Colonic mucosa (tissue), 4 donors: ENCODE measurements at places on chromosomes 1 and 21. TPM values are rescaled to one million over a fixed set of nuclear protein-coding genes. Genes with fewer than 3 reads are reported as not detected.
A peak's percentile ranks its signal among the peaks of the same experiment; 100 is the strongest.

GRCh38 chr1:111955755-111956154, 33.7 kb downstream of the KCND3 start:
- H3K4me1 ChIP-seq = no peaks in the 10 kb centered on the region
- H3K27me3 ChIP-seq = no peaks in the 10 kb centered on the region
- H3K27ac ChIP-seq = no peak overlapping the region
- no peak for DNase-seq
- no peak overlapping the region for H3K4me3 ChIP-seq

DNA sequence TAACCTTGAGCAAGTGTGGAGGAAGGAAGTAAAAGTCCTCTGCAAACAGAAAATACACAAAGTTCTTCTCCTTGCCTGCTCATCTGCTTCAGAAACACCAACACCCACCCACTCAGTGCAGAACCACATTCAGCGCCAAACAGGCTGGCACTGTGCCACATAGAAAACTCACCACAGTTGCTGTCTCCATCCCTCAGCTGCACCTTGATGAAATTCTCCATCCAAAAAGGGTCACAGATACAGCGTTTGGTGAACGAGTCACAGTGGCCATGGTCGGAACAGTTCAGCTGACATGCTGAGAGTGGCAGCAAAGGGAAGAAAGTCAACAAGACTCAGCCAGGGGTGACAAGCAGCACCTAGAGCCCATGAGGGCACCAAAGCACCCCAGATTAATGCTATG, 114.5 kb downstream of the KIAA0319L start:
- no peaks in the 10 kb centered on the region for H3K27me3 ChIP-seq
- H3K4me1 ChIP-seq = no peaks in the 10 kb centered on the region
- DNase-seq = no peak
- peaks cover 17% of the 10 kb centered on the region for H3K36me3 ChIP-seq
- H3K4me3 ChIP-seq = no peak overlapping the region
- no peak overlapping the region for H3K27ac ChIP-seq

GRCh38 chr1:101112051-101112780, 86.6 kb upstream of the DPH5 start:
- DNase-seq = no peak
- no peaks in the 10 kb centered on the region for H3K4me1 ChIP-seq
- no peaks in the 10 kb centered on the region for H3K27me3 ChIP-seq
- no peak overlapping the region for H3K4me3 ChIP-seq
- no peak overlapping the region for H3K27ac ChIP-seq

GRCh38 chr1:181675091-181675917, 192.0 kb downstream of the CACNA1E start:
- H3K27me3 ChIP-seq = no peaks in the 10 kb centered on the region
- no peak overlapping the region for H3K4me3 ChIP-seq
- no peak overlapping the region for H3K27ac ChIP-seq
- no peak for DNase-seq
- no peaks in the 10 kb centered on the region for H3K36me3 ChIP-seq

- DNase-seq = no peak
- no peaks in the 10 kb centered on the region for H3K36me3 ChIP-seq
- no peaks in the 10 kb centered on the region for H3K27me3 ChIP-seq
Measured at GRCh38 chr1:168568346-168568745, 8.1 kb upstream of the XCL1 start.

Gene OR2T35
- not detected for total RNA-seq

- no peak overlapping the region for H3K27ac ChIP-seq
- no peaks in the 10 kb centered on the region for H3K27me3 ChIP-seq
- no peak for DNase-seq
- H3K4me1 ChIP-seq = no peaks in the 10 kb centered on the region
Measured at GRCh38 chr1:206779638-206780037, 7.3 kb upstream of the IL10 start.

DNA sequence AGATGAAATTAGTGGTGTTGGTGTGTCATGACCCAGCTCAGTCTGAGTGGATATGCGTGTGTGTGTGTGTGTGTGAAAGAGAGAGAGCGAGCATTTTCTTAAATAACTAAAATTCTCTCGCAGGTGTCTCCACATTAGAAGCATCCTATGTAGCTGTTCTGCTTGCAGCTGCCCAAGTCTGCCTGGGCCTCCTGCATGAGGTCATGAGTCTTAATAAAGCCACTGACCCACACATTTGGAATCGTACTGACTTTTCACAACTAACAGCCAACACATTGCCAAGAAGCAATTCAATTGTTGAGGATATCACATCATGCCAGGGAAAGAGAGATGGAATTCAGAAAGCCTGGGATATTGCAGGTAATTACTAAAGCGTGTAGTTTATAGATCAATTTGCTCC, 238.2 kb upstream of the AJAP1 start:
- H3K27me3 ChIP-seq = no peaks in the 10 kb centered on the region
- H3K4me1 ChIP-seq = no peaks in the 10 kb centered on the region
- H3K27ac ChIP-seq = no peak overlapping the region

DNA sequence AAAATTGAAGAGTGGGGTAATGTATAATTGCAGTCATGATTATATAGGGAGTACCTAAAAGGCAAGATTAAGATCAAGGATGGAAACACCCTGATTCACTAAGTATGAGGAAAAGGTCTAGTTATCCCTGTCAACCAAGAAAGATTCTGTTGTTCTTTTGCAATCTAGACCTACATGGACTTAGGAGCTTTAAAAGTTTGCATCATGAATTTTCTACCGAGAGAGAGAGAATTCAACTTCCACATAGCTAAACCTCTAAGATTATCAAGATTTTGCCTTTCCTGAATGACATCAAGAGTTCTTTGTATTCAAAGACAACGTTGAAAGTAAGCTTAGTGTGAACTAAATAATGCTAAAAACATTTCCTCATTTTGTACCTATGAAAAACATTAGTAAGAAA, 78.8 kb upstream of the RBM34 start:
- H3K4me1 ChIP-seq = no peaks in the 10 kb centered on the region
- H3K27me3 ChIP-seq = no peaks in the 10 kb centered on the region
- no peaks in the 10 kb centered on the region for H3K36me3 ChIP-seq
- no peak overlapping the region for H3K4me3 ChIP-seq

DNA sequence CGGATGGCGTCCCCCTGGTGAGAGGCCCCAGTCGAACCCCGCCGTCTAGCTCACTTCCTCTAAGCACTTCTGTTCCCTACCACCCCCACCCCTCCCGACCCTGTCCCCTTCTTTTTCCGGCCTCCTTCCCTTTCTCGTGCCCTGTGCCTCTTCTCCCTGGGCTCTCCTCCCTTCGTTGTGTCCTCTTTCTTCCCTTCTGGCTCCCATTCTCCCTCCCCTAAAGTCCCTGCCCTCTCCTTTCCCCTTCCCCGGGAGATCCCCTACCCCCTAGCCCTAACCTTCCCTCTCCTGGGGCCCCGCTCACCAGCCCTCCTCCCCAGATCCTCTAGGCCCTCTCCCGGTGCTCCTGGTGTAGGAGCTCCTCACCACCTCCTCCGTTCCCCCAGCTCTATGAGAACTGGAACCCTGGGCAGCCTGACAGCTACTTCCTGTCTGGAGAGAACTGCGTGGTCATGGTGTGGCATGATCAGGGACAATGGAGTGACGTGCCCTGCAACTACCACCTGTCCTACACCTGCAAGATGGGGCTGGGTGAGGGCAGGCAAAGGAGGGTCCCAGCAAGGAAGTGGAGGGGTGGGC, 15.9 kb downstream of the BCAN start:
- no peak overlapping the region for H3K4me3 ChIP-seq
- no peak for DNase-seq
- peaks cover 27% of the 10 kb centered on the region for H3K4me1 ChIP-seq
- H3K27ac ChIP-seq = no peak overlapping the region

Gene PDC
- total RNA-seq = not detected

- H3K4me1 ChIP-seq = peaks cover 7% of the 10 kb centered on the region
- H3K27ac ChIP-seq = no peak overlapping the region
- peak; percentile 36 for DNase-seq
- no peaks in the 10 kb centered on the region for H3K27me3 ChIP-seq
- no peak overlapping the region for H3K4me3 ChIP-seq
Measured at GRCh38 chr1:51622455-51622913, 5.6 kb downstream of the OSBPL9 start.

DNA sequence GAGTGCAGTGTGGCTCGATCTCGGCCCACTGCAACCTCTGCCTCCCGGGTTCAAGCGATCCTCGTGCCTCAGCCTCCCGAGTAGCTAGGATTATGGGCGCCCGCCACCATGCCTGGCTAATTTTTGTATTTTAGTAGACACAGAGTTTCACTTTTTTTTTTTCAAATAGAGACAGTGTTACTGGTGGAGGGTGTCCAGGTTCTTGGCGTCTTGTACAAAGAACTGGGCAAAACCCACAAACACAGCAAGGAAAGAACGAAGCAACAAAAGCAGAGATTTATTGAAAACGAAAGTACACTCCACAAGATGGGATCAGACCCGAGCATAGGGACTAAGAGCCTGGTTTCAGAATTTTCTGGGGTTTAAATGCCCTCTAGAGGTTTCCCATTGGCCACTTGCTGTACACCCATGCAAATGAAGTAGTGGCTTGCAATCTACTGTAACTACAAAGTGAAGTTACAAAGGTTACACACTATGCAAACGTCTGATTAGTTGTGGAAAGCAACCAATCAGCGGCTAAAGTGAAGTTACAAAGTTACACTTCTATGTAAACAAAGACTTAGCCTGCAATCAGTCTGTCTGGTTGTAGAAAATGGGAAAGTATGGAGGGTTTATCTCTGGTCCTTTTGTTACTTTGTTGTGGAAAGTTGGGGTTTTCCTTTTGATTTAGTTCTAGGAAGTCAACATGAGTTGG, 199.1 kb downstream of the DYRK1A start:
- H3K36me3 ChIP-seq = no peaks in the 10 kb centered on the region
- no peaks in the 10 kb centered on the region for H3K4me1 ChIP-seq
- H3K27ac ChIP-seq = no peak overlapping the region

Gene SLC35A3
- total RNA-seq = 206 TPM

DNA sequence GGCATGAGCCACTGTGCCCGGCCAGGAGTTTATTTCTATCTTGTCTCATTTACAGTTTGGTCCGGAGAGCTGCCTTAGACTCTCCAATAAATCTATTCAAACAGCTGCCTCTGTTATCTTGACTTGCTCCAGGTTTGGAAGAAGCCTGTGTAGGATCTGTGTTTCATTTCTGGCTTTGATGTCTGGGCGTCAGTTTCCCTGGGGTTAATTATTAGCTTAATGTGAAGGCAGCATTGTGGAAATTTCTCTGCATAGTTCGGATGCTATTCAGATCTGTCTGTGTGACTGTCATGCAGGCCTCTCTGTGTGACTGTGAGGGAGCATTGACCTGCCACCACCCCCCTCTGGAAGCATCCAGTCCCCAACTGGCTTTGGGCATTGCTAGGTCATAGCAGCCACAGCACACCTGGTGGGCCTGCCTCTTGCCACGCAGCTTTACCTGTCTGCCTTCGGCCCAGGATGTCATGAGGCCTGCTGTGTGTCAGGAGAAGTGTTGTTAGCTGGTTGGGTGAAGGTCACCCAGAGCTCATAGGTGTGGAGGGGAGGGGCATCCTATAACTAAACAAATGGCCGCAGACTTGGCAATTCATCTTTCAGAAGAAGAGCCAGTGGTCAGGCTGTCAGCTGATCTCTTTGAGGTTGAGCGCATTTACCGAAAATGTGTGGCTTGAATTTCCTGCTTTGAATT, 9.8 kb downstream of the IFNGR2 start:
- no peak overlapping the region for H3K4me3 ChIP-seq
- H3K36me3 ChIP-seq = no peaks in the 10 kb centered on the region
- peak; percentile 58 for DNase-seq
- H3K4me1 ChIP-seq = peaks cover 21% of the 10 kb centered on the region
- peak overlapping the region; percentile 29 for H3K27ac ChIP-seq
- no peaks in the 10 kb centered on the region for H3K27me3 ChIP-seq

DNA sequence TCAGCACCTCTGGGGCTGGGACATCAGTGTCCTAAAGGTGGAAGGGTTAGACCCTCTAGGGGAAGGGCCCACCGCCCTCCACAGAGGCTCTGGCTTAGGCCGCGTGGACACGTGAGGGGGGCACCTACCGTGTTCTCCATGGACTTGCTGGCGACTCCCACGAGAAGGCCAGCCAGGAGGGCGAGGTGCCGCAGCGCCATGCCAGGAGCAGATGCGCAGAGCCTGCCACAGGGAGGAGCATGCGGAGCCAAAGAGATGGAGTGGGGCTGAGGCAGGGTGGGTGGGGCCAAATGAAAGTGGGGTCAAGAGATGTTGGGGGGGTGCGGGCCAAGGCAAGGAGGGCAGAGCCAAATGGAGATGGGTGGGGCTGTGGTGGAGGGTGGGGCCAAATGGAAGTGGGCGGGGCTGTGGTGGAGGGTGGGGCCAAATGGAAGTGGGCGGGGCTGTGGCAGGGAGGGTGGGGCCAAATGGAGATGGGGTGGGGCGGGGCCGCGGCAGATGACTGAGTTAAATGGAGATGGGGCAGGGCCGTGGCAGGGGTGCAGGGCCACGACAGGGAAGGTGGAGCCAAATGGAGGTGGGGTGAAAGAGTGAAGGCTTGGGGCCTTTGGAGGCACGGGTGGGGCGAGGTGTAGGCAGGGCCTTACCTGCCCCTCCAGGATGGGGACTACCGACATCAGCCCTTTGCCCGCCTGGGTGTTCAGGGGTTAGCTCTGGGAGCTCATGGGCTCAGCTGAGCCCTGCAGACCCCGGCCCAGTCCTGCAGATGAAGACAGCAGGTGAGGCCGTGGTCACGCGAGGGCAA, 17.4 kb upstream of the RNF223 start:
- no peak overlapping the region for H3K4me3 ChIP-seq
- no peaks in the 10 kb centered on the region for H3K36me3 ChIP-seq
- no peak for DNase-seq
- H3K4me1 ChIP-seq = no peaks in the 10 kb centered on the region
- no peaks in the 10 kb centered on the region for H3K27me3 ChIP-seq
- H3K27ac ChIP-seq = no peak overlapping the region

DNA sequence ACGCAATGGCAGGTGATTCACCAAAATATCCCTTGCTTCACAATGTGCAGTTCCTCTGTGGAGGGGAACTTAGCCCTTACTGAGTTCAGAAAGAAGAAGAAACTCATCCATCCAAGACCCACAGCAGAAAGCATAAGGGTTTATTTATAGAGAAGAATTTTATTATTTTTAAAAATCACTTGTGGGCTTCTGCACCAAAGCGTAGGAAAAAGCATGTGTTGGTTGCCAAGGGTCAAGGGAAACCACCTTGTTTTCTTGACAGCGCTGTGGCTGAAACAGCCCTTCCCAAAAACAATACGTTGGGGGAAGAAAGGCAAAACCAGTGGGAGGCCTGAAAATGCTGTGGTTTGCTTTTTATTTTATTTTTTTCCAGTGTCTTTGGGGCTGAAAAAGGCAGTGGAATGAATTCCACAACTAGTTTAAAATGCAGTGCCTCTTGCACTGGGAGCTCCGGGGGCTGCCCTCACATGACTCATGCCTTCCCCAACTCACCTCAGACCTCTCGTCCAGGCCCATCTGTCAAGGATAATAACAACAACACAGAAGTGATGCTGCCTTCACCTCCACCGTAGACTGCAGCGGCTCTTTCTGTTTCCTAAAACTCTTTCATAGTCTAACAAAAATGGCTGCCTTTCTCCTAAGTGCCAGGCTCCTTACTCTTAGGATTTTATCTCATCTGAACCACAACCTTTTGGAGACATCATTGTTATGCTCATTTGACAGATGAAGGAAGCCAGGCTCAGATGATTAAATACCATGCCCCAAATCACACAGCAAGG, 224.2 kb upstream of the JUN start:
- DNase-seq = no peak
- peaks cover 3% of the 10 kb centered on the region for H3K4me1 ChIP-seq
- no peaks in the 10 kb centered on the region for H3K36me3 ChIP-seq
- no peak overlapping the region for H3K4me3 ChIP-seq
- no peaks in the 10 kb centered on the region for H3K27me3 ChIP-seq
- no peak overlapping the region for H3K27ac ChIP-seq

- H3K4me3 ChIP-seq = no peak overlapping the region
- no peaks in the 10 kb centered on the region for H3K36me3 ChIP-seq
- no peak for DNase-seq
- no peak overlapping the region for H3K27ac ChIP-seq
- H3K4me1 ChIP-seq = no peaks in the 10 kb centered on the region
- no peaks in the 10 kb centered on the region for H3K27me3 ChIP-seq
Measured at GRCh38 chr1:224592636-224593582, 23.2 kb upstream of the CNIH3 start.
